Fibroblast of skin of left biceps (primary cell): ENCODE measurements at places on chromosomes 7 and 10.

- DNase-seq: no peak
Measured at GRCh38 chr7:30117896-30118295, 16.9 kb upstream of the MTURN start.

DNA sequence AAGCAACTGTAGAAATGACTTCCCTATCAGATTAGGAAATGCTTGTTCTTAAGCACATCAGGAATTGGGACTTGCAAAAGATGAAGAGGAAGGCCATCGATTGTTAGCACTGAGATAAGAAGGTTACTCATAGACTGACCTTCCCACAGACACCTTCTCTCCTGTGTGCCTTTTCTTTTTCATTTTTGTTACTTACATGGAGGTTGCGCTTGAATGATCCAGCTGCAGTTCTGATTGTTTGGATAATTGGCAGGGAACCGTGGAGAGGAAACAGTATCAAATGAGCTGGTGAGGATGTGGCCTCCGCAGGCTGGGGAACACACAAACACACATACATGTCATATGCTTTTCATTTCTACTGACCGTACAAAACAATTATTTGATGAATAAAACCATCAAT, 134.9 kb upstream of the RSU1 start:
- no peak for DNase-seq

DNA sequence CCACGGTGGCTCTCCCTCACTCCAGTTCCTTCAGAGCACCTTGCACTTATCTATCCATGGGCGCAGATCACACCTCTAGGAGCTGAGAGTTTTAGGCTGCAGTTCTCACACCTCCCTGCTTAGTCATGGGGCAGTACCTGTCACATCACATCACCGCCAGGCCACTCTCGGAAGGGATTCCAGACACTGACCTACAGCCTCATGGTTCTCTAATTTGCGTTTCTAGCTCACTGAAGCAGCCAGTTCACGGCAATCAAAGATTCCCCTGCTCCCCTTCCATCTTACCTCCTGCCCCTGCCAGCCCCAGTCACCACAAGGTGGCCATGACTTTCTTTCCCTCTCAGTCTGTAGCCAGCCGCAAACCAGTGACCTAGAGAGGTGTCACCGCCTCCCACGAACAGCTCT, 34.2 kb downstream of the ADRB1 start:
- DNase-seq: no peak

DNA sequence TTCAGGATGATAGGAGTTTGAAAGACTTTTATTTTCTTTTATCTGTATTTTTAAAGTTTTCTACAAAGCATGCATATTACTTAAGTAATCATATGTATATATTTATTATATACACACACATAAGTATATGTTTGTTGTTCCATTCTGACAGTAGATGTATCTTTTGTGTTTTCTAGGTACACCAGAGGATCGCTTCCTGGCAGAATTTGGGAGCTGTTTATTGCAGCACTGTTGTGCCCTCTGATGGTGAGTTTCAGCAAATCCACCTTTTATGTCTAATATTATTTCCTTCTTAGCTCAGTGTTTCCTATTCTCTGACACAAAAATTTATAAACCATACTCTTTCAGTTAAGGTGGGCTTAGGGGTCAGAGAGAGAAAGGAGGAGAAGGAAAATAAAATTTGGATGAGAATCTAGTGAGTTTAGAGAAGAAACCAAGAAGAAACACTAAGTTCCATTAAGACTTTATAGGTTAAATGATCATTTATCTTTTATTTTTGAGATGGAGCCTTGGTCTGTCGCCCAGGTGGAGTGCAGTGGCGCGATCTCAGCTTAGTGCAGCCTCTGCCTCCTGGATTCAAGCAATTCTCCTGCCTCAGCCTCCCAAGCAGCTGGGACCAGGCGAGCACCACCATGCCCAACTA, 59.2 kb upstream of the OIT3 start:
- peak; percentile 36 for DNase-seq

DNA sequence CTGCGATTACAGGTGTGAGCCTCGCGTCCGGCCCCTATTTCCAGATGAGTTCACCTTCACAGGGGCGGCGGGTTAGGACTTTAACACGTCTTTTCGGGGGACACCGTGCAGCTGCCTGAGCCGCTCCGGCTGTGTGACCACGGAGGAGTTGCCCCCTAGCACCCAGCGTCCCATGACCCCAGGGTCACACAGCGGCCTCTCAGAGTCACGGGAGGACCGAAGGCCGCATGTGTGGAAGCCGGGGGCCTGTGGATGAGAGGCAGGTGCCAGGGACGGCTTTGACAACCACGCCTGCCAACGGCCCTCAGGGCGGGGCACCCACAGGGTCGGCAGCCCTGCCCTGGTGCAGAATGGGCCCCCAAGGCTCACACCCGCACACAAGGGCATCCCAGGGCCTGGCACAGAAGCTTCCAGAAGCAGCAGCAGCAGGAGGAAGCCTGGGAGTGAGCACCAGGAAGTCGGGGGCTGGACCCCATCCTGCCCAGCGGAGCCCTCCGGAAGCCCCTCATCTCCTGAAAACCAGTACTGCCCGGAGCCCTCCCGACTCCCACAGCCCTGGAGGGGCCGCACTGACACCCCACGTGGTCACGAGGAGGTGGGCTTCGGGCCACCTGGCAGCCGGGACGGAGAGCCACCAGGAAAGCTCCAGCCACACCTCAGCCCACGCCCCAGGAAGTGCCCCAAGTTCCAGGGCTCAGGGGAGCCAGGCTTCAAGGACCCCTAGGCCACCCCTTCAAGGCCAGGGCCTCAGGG, 32.7 kb downstream of the ADAP1 start:
- no peak for DNase-seq

DNA sequence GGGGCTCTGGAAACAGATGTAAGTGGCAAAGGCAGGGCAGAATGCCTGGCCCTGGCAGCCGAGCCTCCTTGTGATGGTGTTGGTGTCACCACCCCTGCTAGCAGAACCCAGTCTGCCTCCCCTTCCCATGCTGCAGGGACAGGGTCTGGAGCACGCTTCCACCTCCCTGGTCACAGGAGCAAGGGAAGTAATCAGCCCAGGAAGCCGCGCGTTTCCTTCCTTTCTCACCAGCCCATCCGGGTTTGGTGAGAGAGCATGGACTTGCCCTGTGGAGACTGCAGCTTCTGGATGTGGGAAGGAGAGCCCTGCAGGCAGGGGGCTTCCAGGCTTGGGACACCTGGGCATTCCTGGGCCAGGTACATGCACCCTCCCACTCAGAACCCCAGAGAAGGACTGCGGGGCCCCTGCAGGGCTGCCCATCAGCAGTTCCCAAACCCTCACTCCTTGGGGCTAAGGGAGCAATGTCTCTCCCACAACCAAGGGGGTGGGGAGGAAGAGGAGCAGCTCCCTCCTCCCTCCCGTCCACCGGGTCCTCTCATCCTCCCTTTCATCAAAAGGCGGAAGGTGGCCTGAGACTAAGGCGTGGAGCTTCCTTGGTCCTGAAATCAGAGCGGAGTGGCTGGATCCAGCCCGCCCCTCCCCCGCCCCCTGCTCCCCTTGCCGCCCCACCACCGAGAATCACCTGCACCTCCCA, 1.8 kb downstream of the MMRN2 start:
- DNase-seq: no peak
